ENCODE measurements at places on chromosomes 3 and 15. TPM values are rescaled to one million over a fixed set of nuclear protein-coding genes. Genes with fewer than 3 reads are reported as not detected.

DNA sequence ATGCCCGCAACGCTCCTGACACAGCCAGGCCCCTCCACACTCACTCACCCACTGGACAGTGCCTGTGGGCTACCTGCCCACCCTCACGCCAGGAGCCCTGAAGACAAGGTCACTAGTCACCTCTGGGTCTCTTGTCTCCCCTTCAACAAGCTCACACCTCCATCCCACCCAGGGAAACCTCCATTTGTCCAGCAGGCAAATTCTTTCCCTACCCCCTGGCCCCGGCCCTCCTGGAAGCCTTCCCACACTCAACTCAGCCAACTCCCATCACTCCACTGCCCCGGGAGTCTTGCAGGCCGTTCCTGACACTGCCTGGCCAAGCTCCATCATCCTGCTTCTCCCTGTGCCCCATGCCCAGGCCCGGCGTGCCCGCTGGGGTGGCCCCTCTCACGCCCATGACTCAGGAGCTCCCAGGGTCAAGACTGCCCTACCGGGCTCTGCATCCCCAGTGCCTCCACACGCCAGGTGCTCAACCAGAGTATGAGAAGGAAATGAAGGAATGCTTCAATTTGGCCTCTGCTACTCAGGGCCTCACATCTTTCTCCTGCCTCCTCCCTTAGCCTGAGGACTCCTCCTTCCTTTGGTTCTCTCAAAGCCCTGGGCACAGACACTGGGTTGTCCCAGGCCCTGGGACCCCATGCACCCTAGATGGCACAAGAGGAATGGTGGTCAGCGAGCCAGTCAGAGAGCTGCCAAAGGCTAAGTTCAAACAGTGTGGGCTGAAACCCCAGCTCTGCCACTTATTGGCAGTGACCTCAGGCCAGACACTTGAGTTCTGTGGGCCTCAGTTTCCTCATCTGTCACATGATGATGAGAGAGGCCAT lies 88.6 kb downstream of the SEC22A start:
- no peak for DNase-seq

DNA sequence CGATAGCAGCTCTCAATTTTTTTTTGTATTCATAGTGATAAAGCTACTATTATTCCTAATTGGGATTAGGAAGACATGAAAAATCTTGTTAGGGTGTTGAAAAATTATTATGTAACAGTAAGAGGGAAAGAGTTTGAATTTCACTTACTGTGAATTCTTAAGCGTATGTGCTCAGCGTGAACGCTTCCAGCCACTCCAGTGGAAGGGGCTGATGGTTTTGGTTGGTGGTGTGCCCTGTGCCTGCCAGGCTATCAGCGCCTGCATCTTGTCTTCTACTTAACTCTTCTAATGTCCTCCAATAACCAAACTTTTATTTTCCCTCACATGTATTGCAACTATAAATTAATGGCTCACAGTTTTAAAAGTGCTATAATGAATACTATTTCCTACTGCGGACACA lies 22.5 kb downstream of the CDIN1 start:
- DNase-seq: no peak

SCN5A gene
- total RNA-seq: 1.2 TPM

ITIH1 gene
- total RNA-seq: not detected

REC114 gene
- not detected for total RNA-seq

DNA sequence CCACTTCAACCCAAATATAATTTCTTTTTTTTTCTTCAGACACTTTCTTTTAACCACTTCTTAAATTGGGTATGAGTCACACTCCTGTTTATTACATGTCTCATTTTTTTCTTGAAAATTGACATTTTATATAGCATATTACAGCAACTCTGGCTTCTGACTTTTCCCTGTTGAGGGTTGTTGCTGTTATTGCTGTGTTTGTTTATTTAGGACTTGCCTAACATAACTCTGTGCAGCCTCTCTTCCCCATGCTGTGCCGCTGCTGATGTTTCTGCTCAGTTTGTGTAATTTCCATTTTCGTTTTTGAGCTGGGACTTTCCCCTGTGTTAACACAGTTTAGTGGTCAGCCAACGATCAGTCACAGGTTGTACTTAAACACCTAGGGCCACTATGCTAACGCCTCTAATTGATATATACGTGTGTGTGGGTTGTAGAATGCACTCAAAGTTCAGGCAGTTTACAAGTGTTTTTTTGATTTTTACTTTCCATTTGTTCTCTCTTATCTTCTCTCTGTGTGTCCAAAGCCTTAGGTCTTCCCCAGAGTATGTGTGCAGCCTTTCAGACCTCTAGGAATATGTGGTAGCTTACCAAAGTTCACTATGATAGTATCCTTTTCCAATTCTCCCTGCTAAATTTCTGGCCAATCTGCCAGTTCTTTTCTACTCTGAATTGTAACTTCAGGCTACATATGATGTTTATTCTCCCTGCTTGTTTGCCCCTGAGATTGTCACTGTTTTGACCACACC lies 337.2 kb downstream of the ZBTB20 start:
- DNase-seq: no peak

- no peak for DNase-seq
Measured at GRCh38 chr15:101652786-101653430, 727 bp upstream of the TM2D3 start.

AADACL2 gene
- not detected for total RNA-seq

NAA50 gene
- total RNA-seq: 60.7 TPM

GRCh38 chr3:179716226-179716625 lies 63.4 kb downstream of the USP13 start:
- DNase-seq: no peak

NUSAP1 gene
- 22.8 TPM for total RNA-seq

NRG4 gene
- total RNA-seq: not detected

DNA sequence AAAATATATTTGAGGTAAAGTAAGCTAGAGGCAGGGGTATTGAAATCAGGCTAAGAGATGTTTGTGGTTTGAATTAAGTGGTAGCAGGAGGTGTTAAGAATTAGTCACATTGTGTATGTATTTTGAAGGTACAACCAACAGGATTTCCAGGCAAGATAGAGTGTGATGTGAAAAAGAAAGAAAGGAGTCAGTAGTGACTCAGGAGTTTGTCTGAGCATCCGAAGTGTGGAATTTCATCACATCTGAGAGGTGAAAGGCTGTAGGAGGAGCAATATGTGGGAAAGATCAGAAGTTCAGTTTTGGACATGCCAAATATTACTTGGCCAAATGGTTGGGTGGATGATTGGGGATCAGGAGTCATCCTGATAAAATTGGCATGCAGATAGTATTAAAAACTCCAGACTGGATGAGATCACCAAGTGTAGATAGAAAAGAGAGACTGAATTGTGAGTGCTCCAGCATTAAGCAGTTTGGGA lies 32.1 kb upstream of the EBLN2 start:
- no peak for DNase-seq

GRCh38 chr3:25483456-25483855 lies 55.4 kb downstream of the RARB start:
- DNase-seq: no peak

TMCC1 gene
- total RNA-seq: 68.5 TPM

PATL2 gene
- not detected for total RNA-seq

GABRA5 gene
- total RNA-seq: 54.2 TPM

DNA sequence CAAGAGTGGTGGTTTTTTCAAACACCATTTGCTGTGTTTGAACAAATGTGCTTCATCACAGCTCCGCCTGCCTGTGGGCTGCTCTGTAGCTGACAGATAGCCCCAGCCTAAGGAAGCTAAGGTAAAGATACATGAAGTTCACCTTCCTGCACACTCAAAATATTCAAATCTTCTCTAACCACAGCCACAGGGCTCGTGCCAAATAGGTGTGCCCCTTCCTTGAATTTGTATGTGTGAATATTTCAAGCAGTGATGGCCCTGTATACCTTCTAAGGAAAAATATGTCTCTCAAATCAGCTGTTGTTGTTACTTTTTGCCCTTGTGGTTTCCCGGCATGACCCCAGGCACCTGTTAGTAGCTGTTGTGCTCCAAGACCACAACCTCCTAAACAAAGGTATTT lies 92.8 kb downstream of the CCNL1 start:
- no peak for DNase-seq

GRCh38 chr15:67156834-67157233 lies 91.4 kb downstream of the SMAD3 start:
- DNase-seq: no peak

- DNase-seq: no peak
Measured at GRCh38 chr3:142907996-142908395, 19.1 kb upstream of the PCOLCE2 start.

HHATL gene
- total RNA-seq: not detected

DNA sequence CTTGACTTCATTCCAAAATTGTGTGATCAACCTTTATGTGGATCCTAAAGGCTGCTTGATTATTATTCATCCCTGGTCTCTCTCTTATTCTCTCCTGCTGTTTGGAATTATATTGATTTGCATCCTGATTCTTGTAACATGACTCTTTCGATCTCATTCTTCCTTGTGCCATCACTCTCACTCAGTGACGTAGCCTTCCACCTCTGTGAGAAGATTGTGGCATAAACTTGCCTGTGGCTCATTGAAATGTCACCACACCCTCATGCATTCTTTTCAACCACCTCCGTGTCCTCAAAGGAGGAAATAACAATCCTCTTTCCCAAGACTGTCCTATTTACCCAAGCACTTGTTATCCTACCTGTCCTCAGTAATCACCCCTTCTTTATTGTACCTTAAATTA lies 41.3 kb upstream of the GCNT3 start:
- DNase-seq: no peak

IQCB1 gene
- 27.7 TPM for total RNA-seq

GOLGA8N gene
- total RNA-seq: 2.4 TPM

- peak; percentile 74 for DNase-seq
Measured at GRCh38 chr15:89740137-89740536, 10.9 kb downstream of the MESP1 start.

- no peak for DNase-seq
Measured at GRCh38 chr15:95142531-95142930, 911.2 kb downstream of the MCTP2 start.

C3orf85 gene
- not detected for total RNA-seq

DNA sequence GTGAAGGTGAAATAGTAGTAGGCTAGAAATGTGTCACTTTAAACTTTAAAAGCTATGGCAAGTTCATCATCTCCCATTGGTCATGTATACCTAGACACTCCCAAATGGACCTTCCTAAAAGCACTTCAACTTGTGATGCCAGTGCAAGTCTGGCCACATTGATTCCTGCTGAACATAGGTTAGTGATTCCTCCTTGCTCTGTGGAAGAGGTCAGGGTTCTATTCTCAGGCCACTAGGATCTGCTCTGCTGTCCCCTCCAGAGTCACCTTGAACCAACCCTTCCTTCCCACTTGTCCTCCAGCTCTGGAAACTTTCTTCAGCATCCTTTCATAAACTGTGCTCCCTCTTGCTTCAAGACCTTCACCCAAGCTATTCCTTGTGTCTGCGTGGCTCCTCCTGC lies 301.7 kb downstream of the RPLP1 start:
- no peak for DNase-seq

Measured in frontal cortex (tissue), 4 donors.